ENCODE measurements at places on chromosomes 11 and 22. TPM values are rescaled to one million over a fixed set of nuclear protein-coding genes. Genes with fewer than 3 reads are reported as not detected.
A peak's percentile ranks its signal among the peaks of the same experiment; 100 is the strongest.

Gene CD3E
- total RNA-seq = not detected

Gene MRGPRF
- 41.8 TPM for total RNA-seq

Gene AMOTL1
- total RNA-seq = 64.7 TPM

Gene OR6X1
- total RNA-seq = not detected

Gene NLRX1
- total RNA-seq = 18.3 TPM

Gene OR2AG1
- not detected for total RNA-seq

Gene ZC3H12C
- 17.4 TPM for total RNA-seq

Gene CTSF
- total RNA-seq = 35.0 TPM

Gene TEX54
- not detected for total RNA-seq

Gene PRRG4
- 0.36 TPM for total RNA-seq

Gene KRTAP5-7
- 0.33 TPM for total RNA-seq

DNA sequence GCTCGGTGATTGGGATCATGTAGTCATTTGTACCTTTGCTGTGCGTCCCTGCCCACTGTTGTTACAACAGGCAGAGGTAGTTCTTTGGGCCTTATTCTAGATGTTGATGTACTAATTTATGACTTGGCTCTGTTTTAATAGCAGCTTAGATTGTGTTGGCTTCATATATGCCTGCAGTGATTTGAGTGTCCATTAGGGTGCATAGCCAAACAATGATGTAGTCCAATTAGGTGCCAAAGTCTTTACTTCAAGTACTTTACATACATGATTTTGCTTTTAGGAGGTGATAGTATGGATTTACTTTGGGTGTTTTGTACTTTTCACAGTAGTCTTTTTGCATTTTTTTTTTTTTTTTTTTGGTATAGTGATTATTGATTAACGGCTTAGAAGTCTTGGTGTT, 46.4 kb downstream of the PPP6R3 start:
- no peak for DNase-seq

- DNase-seq = no peak
Observed at GRCh38 chr11:113400631-113401230, 13.2 kb downstream of the ANKK1 start.

DNA sequence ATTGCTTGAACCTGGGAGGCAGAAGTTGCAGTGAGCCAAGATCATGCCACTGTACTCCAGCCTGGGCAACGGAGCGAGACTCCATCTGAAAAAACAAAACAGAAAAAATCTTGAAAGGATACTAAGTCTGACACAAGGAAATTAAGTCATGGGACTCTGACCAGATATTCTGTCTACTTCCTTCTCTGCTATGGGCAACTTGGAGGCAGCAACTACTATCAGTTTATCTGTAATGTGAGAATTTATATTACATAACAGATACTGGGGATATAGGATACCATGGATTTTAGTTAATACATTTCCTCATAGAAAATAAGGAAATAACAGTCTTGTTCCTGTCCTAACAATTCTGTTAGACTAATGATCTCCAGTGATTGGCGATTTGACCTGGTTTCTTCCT, 1.6 kb upstream of the SGSM3 start:
- no peak for DNase-seq

GRCh38 chr11:119599864-119600541, 129.0 kb downstream of the NECTIN1 start:
- DNase-seq = no peak

GRCh38 chr11:117627259-117627658, 169.8 kb downstream of the DSCAML1 start:
- DNase-seq = no peak

- DNase-seq = no peak
Observed at GRCh38 chr22:46225631-46226030, 24.5 kb downstream of the CDPF1 start.

DNA sequence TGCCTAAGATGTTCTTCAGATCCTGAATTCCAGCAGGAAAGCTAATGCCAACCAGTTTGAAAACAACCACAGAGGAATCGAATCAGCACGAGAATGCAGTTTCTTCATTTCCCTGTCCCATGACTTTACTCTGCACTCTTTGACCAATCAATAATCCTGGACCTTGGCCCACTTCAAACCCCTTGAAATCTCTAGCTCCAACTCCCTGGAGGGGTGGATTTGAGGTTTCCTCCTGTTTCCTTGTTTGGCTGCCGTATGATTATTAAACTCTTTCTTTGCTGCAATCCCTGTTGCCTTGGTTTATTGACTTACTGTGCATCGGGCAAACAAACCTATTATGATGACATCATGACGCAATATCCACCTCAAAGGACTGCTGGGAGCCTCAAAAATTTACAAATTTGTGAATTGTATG, 109.3 kb downstream of the FBXO7 start:
- DNase-seq = peak; percentile 38

GRCh38 chr11:61555051-61555969, 25.6 kb downstream of the SYT7 start:
- DNase-seq = no peak

GRCh38 chr11:65381716-65382032, 772 bp downstream of the SLC25A45 start:
- DNase-seq = peak; percentile 56

- no peak for DNase-seq
Observed at GRCh38 chr22:38974826-38975175, 7.3 kb upstream of the APOBEC3B start.

DNA sequence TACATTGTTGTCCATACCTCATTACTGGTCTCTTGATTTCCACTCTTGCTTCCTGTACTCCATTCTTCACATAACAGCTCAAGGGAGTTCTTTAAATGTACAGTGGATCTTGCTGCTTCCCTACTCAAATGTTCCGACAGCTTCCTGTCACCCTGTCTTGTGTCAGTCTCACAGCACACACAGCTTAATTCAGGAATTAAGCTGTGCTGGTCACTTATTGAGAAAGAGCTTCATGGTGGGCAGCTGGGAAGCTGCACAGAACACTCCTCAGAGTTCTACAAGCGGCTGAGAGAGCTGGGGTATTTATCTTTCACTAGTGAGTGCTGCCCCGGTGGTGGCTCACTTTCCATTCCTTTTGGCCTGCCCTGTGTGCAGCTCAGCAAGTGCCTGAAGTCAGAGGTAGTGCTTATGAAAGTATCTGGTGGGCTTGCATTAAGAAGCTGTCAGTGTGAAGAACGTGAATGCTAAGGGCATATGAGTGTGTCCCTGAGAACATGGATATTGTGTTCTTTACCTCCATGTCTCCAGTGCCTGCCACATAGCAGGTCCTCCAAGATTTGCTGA, 48.7 kb downstream of the KCNQ1OT1 start:
- no peak for DNase-seq

DNA sequence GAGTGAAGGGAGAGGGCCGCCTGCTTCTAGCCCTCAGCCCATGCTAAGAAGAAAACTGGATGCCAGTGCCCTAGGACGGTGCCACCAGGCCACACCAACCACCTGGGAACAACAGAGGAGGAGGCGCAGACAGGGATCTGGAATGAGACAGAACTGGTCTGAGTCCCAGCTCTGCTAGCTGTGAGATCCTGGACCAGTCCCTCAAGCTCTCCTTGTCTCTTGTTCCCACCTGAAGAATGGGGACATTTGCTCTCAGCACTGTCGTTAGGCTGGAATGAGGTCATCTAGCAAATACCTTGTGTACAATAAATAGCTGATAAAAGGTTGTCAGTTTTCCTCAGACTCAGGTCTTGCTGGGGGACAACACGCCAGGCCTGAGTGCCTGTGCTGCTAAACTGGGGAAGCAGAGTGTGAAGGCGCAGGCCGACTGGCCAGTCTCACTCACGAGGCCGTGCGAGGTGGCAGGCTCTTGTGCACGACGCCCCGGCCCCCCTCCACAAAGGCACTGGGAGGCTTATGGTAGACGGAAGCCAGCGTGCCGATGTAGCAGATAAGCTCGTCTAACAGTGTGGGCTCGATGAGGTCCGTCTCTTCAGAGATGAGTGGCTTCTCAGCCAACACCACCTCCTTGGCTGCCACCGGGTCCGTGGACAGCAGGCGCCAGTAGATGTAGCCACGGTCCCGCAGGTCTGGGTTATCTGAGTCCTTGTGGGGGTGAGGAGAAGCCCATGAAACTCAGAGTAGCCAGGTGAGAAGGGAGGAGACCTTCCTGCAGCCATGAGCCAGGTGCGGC, 25.8 kb upstream of the RASL10A start:
- no peak for DNase-seq

DNA sequence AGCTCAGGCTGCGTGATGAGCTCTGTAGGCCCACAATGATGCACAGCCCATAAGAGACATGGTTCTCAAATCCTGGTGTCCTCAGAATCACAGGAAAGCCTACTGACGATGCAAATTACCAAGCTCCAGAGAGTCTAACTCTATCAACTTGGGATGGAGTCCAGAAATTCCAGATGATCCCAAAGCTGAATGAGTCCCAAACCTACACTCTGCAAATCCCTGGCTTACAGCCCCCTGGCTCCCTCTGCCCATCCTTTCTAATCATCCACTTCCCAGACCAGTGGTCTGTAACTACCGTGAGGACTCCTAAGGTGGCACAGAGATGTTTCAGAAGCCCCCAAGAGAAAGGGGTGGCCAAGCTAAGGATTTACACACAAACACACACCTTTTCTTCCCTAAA, 13.5 kb downstream of the ARFGAP2 start:
- peak; percentile 57 for DNase-seq

DNA sequence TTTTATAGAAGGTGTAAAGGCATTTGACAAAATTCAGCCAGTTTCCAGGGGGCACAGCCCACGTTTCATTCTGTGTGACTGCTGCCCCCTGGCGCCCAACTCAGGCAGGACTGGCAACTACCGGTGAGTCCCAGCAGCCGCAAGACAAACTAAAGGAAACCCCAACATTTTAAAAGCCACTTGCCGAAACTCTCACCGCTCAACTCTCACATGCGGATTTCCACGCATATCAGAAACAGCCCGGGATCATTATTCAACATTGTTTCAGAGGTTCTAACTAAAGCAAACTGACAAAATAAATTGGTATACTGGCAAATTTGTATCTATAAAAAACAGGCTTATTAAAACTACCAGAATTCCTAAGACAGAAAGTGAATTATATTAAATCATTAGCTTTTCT, 48.2 kb downstream of the MORC2 start:
- peak; percentile 66 for DNase-seq

DNA sequence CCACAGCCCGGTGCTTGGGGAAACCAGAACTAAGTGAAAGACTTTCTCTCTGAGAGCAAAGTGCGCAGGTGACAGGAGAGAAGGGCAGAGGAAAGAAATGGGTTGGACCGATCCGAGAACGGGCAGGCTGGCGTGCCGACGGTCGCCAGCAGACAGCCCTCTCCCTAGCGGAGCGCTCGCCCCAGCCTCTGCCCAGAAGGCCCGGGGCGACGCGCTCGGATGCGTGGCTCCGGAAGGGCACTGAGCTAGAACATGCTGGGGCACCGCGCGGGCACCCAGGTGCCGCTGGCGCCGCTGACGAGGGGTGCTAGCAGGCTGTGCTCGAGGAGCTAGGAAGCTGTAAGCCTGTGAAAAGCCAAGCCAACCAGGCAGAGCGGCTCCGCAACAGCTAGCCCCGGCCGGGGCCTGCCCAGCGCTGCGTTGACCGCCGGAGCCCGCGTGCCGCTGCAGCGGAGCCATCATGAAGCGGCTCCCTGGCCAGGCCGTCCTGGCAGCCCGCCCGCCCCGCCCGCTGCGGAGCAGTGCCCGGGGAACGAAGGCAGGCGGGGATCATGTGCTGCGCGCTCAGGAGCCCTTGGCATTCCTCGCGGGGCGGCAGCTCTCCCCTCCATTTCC, 22.1 kb upstream of the RRAS2 start:
- peak; percentile 54 for DNase-seq

DNA sequence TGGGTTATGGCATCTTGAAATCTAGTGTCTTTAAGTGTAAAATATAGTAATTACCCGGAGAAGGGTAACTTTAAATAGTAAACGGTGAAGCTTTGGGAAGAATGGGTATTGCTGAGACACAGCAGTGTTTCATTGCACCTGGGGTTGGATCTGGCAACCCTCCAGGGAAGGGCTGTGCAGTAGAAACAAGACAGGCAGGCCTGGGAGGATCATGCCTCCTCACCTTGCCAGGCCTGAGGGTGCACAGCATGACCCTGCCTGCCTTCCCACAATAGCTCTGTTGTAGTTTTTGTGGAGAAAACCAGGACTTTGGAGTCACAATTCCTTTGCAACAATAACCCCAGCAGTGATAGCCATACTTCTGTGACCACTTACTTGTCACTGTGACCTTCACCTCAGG, 64.6 kb upstream of the ADSL start:
- DNase-seq = no peak

- no peak for DNase-seq
Observed at GRCh38 chr22:20180245-20180630, 29.4 kb upstream of the CCDC188 start.

DNA sequence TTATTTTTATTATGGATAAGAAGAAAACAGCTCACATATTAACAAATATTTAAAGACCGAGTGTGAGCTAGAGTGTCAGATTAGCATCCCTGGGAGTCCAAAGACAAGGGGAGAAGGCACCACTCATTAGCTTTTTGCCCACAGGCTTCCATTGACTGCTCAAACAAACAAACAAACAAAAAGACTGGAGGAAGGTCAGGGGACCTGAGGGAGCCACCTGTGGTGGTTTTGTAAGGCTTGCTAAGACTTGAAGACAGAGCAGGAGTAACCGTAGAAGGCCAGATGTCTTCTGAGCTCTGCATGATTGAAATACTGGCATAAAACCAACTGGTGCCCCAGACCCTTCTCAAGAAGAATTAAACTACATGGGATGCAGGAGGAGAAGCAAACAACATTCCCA, 395.2 kb upstream of the CNTN5 start:
- no peak for DNase-seq

DNA sequence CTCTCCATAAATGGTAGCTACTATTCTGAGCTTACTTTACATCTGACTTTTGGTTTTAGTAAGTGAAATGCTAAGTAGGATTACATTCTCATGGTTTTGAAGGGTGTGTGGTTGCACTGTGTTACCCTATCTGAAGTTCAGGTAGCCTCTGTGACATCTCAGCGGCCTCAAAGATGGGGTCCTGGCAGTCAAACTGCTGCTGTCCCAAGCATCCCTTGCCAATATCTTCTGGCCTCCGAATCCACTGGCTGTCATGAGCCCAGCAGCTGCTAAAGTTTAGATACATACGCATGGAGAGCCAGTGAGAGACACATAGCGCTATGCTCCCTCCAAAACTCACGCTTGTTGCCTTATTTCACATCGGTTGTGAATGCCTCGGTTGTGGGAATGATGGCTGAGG, 34.9 kb downstream of the UBASH3B start:
- DNase-seq = no peak

GRCh38 chr11:66492161-66492865, 12.1 kb downstream of the DPP3 start:
- no peak for DNase-seq

GRCh38 chr22:44664149-44664548, 37.9 kb upstream of the PRR5 start:
- DNase-seq = no peak

- DNase-seq = no peak
Observed at GRCh38 chr11:124753205-124753604, 1.1 kb upstream of the VSIG2 start.

GRCh38 chr22:42383287-42383686, 48.9 kb downstream of the NFAM1 start:
- no peak for DNase-seq
